Fibroblast of lung (primary cell): ENCODE measurements at places on chromosomes 1 and 21.
A peak's percentile ranks its signal among the peaks of the same experiment; 100 is the strongest.

DNA sequence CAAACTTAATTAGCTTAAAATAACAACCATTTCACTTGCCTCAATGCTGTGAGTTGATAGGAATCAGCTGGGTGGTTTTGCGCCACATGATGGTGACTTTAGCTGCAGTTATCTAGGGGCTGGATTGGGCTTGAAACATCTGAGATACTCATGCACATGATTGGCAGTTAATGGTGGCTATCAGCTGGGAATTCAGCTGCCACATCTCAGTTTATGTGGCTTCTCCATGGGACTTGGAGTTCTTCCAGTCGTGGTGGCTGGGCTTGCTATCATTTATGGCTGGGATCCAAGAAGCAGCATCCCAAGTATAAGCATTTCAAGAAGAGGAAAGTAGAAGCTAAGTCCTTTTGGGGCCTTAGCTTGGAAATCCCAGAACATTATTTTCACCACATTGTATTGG is 36.4 kb downstream of the PDC start:
- DNase-seq: peak; percentile 55

GRCh38 chr1:215132156-215132555 is 49.6 kb downstream of the KCNK2 start:
- peak; percentile 69 for DNase-seq

GRCh38 chr1:243748706-243749283 is 101.2 kb downstream of the AKT3 start:
- DNase-seq: peak; percentile 90

DNA sequence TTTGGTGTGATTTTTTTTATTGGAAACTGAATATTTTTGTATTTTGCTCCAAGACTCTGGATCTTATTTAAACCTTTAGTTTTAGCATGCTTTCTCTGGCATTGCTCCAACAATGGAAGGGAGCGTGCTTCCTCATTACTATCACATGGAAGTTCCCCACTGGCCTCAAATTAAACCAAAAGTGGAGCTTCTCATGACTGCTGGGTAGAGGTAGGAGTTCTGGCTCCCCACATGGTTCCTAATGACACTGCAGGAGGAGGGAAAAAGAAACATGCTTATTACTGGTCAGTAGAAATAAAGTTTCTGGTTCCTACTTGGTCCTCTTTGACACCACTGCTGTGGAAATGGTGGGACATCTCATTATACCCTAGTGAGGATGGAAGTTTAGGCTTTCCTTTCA is 310.5 kb downstream of the PTGER3 start:
- no peak for DNase-seq

DNA sequence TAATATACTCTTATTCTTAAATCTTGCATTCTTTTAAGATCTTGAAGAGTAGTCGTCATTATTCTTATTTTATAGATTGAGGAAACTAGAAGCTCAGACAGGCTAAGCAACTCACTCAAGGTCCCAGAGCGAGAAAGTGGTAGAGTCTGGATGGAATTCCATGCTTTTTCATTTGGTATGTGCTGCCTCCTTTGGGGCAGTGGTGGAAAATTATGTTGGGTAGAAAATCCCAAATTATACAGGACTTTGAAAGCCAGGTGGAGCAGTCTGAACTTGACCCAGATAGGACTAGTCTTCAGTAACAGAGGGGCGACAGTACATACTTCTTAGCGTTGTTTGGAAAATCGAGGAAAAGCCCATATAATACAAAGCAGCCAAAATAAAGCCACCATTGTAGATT is 205.6 kb downstream of the ATG4C start:
- DNase-seq: no peak

GRCh38 chr1:101284021-101284420 is 47.2 kb downstream of the S1PR1 start:
- DNase-seq: no peak

- no peak for DNase-seq
Observed at GRCh38 chr1:55301912-55302311, 86.7 kb upstream of the USP24 start.

- no peak for DNase-seq
Observed at GRCh38 chr1:202230939-202231645, 37.5 kb downstream of the LGR6 start.

DNA sequence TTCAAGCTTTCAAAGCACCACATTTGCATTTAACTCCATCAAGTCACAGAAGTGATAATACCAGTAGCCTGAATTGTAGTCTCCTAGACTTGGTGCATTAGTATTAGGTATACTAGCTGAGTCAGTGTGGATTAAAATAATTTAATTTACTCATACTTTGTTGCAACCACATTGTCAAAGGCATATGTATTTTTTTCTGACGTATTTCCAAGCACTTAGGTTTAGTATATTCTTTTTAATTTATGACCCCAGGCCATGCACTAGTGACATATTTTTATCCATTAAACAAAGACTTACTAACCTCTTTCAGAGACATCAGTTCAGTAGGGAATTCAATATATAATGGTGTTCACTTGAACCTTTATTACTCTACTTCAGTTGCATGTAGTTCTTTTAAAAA is 1894.5 kb downstream of the NCAM2 start:
- DNase-seq: no peak
